ENCODE measurements at places on chromosomes 5 and 9.

- DNase-seq, result no peak
Measured at GRCh38 chr9:20854444-20854843, 170.4 kb downstream of the FOCAD start.

GRCh38 chr9:136012651-136013050 lies 51.5 kb upstream of the UBAC1 start:
- DNase-seq, result no peak

- no peak for DNase-seq
Measured at GRCh38 chr5:89703817-89704216, 705.7 kb downstream of the CETN3 start.

DNA sequence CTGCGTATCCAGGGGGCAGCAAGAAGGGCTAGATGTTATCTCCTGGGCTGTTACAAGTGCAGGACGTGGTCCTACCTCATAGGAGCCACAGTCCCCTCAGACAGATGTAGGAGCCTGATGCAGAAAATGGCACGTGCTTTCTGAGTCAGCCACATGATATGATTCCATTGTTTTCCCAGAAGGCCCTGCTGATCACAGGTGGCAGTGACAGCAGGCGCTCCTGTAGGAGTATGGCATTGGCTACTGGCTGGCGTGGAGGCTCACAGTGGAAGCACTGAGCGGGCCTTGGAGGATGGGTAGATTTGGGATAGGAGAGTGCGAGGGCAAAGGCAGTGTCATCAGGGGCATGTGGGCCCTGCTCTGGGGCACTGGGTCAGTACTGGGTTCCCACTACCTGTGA lies 21.9 kb downstream of the USP20 start:
- no peak for DNase-seq

DNA sequence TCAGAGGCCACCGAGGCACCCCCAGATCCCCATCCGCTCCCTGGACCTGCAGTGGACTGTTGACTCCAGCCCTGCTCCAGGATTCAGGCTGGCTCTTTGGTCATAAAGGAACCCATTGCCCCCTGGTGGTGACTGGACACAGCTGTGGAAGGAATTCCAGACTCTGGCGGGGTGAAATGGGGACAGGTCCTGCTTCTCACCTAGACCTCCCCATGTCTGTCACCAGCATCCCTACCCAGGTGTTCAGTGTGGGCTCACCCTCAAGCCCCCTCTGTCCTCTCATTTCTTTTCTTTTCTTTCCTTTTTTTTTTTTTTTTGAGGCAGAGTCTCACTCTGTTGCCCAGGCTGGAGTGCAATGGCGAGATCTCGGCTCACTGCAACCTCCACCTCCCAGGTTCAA lies 25.5 kb upstream of the STXBP1 start:
- DNase-seq, result peak; percentile 68

DNA sequence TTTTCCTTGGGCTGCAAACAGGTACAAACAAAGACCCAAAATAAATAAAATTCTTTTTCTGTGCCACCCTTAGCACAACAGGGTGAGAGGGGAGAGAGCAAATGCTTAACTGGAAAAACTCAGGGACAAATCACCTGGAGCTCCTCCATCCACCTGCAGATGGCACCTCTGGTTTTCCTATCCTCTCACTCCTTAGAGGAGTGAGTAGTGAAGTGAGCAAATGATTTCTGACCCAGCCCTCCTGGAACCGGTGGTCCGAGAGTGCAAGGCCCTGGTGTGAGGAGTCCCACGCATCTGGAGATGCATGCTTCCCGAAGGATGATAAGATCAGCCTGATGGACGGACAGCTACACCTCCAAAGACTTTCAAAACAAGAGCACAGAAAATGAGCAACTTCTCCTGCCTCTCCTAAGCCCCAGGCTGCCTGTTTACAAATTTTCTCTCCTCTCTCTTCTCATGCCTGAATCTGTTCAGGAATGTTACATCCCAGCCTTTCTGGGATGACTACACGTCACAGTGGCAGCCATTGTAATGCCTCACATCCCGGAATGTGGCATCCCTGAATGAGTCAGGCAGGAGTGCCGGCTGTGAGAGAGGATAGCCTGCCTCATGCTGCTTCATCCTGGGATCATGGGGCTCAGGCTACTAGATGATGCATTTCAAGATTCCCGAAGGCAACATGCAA lies 86.4 kb downstream of the ADRB2 start:
- DNase-seq, result no peak

GRCh38 chr5:118924006-118924389 lies 64.3 kb downstream of the DTWD2 start:
- no peak for DNase-seq

DNA sequence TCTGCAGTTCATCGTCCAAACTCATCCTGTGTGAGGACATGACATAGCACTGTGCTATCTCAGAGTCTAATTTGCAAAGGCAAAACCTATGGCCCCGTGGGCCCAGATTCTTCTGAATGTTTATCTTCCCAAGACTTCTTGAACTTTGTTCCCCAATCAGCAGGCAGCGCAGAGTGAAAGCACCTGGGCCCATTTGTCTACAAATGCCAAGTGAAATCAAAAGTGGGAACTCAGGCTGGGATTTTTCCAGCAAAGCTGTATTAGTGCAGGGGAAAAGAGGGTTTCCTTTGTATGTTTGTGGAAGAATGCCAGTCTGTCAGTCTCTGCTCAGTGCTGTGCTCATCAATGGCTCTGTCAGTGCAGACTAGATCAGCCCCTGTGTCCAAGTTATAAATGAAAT lies 55.8 kb downstream of the FOXD1 start:
- DNase-seq, result no peak

DNA sequence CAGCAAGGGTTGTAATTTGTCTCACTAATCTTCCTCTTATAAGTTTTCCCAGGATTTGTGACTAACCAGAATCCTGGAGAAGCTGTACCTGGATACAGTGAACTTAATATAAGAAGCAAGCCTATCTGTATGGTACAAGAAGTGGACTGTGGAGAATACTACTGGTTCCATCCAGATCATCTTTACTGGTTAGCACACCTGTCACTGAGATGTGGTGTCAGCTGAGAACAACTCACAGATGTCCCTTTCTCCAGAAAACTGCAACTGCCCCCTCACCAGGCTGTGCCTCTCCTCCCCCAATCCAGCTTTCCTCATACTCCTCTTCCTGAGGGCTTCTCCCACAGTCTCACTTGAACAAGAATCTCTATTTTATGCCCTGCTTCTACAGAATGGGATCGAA lies 4.9 kb downstream of the FBXO10 start:
- no peak for DNase-seq

DNA sequence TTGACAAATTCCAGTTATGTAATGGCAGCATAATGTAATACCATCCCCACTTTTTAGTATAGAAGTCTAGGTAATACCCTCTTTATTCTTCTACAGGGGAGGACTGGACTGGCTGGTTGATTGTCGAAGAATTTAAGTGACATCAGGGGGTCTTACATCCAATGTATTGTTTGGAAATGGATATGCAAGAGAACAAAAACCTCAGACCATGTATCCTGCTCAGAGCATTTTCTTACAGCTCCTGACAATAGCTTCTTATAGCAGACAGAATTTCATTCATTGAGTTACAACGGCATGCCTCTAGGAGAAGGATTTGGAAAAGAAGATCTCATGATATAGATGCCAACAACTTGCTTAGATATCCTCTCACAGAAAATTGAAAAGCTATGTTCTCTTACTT lies 2032.3 kb downstream of the EFNA5 start:
- DNase-seq, result no peak

DNA sequence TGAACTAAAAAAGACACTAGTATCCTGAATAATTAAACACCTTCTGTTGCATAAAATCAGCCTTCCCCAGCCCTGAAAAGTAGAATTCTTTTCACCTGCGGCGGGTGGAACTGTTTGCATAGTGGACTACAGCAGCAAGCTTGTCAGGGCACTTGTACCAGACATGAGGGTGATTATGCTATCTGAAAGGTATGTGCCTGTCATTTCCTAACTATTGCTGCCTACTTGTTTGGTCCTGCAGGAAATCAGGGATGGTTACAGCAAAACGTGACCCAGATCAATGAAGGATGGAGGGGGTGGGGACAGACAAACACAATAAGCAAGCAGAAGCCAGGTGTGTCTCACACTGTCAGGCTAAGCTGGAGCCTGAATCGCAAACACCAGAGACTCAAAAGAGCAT lies 385.6 kb downstream of the MLLT3 start:
- no peak for DNase-seq

DNA sequence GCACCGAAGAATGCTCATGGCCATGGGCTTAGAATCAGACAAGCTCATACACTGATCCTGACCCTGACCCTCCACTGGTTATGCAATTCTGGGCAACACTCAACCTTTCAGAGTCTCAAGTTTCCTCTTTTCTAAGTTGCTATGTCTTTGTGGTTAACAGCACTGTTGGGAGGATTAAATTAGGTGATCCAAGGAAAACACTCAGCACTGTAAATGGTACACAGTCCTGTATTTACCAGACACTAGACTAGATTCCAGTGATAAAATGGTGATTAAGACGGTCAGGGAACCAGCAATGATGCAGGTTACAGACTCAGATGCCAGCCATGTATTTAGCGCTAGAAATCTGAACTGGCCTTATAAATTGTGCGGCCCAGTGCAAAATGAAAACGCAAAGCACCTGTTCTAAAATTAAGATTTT lies 8.1 kb downstream of the ARL15 start:
- DNase-seq, result no peak

DNA sequence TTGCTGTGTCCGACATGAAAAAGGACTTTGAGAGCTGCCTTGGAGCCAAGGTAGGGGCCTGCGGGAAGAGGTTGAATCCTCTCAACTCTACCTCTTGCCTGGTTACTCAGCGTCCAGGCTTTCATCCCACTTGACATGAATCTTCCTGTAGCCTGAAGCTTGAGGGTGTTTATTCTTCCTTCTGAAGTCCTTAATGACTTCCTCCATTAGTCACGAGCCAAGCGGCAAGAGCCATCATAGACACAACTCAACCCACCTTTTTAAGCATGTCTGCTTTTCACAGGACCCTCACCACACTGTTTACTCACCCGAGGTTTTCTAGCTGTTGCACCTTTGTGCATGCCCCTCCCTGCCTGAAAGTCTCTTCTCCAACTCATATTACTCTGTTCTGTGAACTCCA lies 40.2 kb downstream of the ACO1 start:
- DNase-seq, result no peak

GRCh38 chr9:23812673-23813072 lies 13.4 kb downstream of the ELAVL2 start:
- DNase-seq, result no peak

- DNase-seq, result no peak
Measured at GRCh38 chr9:107615321-107615720, 125.8 kb upstream of the KLF4 start.

- DNase-seq, result no peak
Measured at GRCh38 chr9:127667906-127668305, 38.9 kb upstream of the CFAP157 start.

DNA sequence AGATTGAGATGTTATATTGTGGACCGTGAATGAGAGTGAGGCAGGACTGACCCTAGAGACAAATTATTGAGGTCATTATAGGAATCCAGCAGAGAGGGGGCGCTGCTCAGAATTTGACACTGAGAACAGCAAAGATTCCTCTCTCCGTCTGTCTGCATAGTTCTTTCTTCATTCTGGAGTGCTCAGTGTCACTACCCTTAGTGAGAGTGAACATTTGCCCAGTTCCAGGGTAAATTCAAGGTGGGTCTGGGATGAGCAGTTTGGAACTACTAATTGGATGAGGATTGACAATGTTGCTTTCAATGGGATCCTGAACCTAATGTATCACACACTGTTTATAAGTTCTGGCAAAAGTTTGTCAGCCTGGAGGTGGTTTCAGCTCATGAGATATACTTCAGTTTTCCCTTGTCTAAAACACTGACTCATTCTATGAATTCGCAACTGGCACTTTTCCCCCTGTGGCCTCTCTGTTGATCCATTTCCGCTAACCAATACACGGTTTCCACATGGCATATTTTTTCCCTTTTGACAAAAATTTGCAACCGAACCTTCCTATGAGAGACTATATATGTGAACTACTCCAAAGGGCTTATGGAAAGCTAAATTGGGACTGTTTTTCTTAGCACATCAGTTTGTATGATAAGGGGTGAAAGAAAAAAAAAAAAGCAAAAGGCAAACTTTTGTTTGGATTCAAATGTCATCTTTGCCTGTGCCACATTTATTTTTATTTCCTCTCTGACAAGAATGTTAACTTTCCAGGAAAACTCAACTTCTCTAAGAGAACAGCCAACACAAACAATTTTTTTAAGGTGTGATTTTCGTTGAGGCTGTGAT lies 1240.7 kb upstream of the WWC1 start:
- no peak for DNase-seq

GRCh38 chr5:91840412-91840811 lies 457.3 kb upstream of the ARRDC3 start:
- no peak for DNase-seq

- DNase-seq, result no peak
Measured at GRCh38 chr9:132369421-132369820, 14.6 kb upstream of the SETX start.

DNA sequence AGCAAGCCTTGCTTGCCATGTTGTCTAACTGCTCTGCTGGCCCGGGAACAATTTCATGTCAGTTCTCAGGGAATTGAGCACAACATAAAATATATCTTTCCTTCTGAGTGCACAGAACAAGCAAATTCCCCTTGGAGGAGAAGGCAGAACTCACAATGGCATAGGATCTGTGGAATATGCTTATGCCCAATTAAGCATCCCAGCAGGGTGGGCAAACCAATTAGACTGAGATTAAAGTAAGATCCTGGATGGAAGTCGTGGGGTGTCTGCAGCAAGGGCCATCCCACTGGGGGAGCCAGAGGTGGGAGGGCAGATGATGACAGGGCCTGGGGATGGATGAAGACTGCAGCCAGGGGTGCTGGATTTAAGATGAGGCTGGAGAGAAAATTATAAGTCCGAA lies 114.1 kb downstream of the BRINP1 start:
- DNase-seq, result no peak

GRCh38 chr9:97794666-97795065 lies 58.4 kb upstream of the FOXE1 start:
- no peak for DNase-seq

- DNase-seq, result no peak
Measured at GRCh38 chr9:136387217-136387616, 12.8 kb downstream of the SNAPC4 start.

GRCh38 chr5:111598996-111599395 lies 86.7 kb upstream of the STARD4 start:
- no peak for DNase-seq

DNA sequence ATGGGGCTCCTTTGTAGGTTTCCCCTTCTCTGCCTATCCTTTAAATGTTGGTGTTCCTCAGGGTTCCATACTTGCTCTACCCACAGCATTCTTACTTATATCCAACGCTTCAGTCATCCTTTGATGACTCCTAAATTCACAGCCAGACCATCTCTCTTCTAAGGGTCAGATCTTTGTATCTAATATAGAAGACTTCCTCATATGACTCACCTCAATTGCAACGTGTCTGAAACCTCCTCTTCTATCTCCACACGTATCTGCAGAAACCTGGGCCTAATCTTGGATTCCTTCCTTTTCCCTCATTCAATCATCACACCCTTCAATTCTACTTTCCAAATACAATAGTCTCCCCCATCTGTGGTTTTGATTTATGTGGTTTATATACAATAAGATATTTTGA lies 68.3 kb downstream of the HMGCR start:
- no peak for DNase-seq

- no peak for DNase-seq
Measured at GRCh38 chr5:15683332-15683731, 183.4 kb downstream of the FBXL7 start.
